Mesendoderm (in vitro differentiated cells): ENCODE measurements at places on chromosomes 11 and 22.

- no peak for DNase-seq
These were observed 2025.0 kb downstream of the LRRC4C start for GRCh38 chr11:39434466-39434865.

GRCh38 chr11:102177974-102178631 is 67.9 kb downstream of the YAP1 start:
- peak; percentile 75 for DNase-seq

DNA sequence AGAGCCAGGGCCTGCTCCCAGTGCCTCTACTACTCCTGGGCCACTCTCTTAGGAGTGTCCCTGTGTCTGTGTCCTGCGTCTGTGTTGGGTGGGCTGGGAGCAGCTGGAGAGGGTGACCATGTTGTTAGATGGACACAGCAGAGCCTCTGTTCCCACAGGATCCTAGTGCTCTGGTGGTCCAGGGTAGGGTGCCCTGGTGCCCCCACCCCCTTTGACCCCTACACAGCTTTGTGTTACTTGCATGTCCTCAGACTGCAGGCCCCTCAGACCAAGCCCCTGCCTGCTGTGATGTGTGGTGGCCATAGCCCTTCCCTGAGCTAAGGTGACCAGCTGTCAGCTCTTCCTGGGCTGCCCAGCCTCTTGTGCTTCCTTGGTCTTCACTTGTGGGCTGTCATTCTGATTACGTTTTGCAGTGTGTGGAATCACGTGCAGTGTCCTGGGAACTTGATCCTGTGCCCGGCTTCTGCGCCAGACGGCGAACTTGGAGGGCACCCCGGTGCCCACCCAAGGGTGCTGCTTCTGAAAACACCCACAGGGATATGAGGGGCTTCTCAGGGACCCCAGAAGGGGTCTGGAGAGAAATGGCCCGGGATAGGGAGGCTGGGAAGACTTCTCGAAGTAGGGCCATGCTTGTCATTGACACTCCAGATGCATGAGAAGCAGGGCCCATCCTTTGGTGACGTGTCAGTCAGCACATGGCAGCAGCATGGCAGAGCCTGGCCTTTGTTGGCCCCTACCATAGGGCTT is 1.5 kb downstream of the TANGO2 start:
- no peak for DNase-seq

GRCh38 chr11:9138612-9139579 is 47.5 kb upstream of the SCUBE2 start:
- no peak for DNase-seq

DNA sequence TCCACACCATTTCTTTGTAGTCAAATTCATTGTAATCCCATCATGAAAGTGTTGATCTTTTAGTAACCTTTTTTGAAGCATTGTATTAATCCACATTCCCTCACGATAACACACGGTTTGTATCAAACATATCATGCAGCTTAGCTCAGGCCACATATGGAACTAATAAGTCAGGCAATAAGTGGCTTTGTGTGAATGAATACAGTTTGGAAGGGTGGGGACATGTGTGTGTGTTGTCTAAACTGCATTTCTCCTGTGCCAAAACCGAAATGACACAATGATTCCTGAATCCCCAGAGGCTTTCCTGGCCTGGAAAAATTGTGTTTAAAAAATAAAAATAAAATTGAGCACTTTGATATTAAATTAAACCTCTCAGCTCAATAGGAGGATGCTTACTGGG is 98.3 kb downstream of the WNT11 start:
- DNase-seq, result no peak

DNA sequence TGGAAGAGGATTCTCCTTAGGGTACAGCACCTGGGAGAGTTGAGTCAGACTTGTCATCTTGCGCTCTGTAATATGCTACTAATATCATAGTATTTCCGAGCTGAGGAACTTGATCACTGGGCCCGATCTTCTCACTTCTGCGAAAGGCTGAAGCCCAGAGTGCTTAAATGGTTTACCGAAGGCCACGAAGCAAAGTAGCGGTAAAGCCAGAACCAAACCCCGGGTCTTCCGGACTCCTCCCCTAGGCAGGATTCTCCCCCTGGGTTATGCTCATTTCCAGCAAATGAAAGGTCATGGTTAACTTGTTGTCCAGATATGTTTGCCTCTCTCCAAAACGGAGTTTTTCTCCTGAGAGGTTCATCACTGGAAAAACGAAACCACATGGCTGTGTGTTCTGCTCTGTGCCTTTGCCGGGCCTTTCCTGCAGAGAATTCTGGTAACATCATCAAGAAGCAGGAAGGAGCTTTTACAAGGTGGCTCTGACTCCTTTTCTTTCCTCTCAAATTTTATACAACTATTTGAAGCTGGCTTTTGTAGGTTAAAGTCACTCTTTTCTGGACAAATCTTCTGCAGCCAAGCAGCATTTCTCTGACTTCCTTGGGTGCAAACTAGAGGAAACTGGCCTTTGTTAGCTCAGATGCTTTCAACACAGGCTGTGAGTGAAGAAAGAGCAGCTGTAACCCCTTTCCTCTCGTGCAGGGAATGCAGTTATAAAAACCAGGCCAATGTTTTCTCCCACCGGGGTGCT is 35.5 kb downstream of the UBASH3B start:
- DNase-seq, result no peak
